ENCODE measurements at places on chromosomes 2 and 18.
A peak's percentile ranks its signal among the peaks of the same experiment; 100 is the strongest.

DNA sequence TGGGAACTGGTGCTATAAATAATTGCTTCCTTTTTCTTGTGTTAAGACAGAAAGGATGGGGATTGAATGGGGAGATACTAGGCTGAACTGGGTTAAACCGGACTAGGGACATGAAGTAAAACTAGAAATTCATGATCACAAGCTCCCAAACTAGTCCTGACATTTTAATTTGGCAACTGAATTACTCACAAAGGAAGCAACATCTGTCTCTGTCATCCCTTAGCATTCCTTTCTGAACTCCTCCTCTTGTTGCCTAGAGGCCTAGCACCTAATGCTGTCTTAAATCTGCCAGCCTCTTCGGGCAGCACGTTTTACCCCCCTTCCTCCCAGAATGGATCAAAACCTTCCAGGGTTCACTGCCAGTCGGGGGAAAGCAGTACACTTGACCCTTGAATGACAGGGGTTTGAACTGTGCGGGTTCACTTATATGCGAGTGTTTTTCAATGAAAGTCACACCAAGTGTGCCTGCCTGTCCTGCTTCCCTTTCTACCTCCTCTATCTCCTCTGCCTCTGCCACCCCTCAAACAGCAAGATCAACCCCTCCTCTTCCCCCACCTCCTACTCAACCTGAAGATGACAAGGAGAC lies 8.2 kb downstream of the KCTD1 start:
- no peak for DNase-seq

GRCh38 chr18:13568443-13569392 lies 157.6 kb downstream of the FAM210A start:
- no peak for DNase-seq

GRCh38 chr2:41856946-41857345 lies 190.9 kb upstream of the PKDCC start:
- no peak for DNase-seq

GRCh38 chr2:202950592-202950991 lies 38.5 kb downstream of the CARF start:
- no peak for DNase-seq

GRCh38 chr2:185583058-185583816 lies 155.4 kb upstream of the FSIP2 start:
- DNase-seq: no peak

DNA sequence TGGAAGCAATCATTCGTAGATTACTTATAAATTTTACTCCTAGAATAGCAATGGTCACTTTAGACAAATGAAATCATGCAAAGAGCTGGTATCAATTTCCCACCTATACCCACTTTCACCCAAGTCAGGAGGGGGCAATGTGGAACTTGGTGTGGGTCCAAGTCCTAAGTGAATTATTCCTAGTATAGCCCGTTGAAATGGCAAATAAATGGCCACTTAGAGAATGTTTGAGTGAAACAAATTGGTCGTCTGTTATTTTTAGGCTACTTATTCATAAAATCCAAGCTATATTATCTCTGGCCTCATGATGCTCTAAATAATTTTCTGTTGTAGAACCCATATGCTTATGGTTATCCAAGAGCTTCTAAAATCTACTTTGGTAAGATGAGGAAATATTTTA lies 98.1 kb downstream of the MYO3B start:
- DNase-seq: no peak

GRCh38 chr2:60608679-60609078 lies 55.2 kb upstream of the BCL11A start:
- DNase-seq: no peak

- DNase-seq: no peak
Observed at GRCh38 chr2:145811276-145812164, 1291.6 kb upstream of the ZEB2 start.

DNA sequence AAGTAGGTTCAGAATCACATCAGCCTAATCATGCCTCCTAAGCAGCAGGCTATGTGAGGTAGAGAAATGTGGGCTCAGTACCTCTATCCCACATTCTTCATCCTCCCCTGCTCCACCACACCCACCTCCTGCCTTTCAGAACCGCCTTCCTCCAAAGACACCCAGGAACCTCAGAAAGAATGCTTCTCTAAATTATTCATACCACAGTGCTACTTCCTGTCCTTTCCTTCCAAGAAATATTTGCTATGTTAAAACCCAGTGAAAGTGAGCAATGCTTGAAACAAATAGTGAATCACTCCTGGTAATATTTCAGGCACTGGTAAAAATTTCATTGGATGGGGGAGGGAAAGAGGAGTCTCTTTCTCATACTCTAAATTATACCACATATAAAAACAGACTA lies 24.0 kb upstream of the CREB1 start:
- no peak for DNase-seq

GRCh38 chr2:205683502-205684367 lies 1.4 kb downstream of the NRP2 start:
- DNase-seq: no peak

DNA sequence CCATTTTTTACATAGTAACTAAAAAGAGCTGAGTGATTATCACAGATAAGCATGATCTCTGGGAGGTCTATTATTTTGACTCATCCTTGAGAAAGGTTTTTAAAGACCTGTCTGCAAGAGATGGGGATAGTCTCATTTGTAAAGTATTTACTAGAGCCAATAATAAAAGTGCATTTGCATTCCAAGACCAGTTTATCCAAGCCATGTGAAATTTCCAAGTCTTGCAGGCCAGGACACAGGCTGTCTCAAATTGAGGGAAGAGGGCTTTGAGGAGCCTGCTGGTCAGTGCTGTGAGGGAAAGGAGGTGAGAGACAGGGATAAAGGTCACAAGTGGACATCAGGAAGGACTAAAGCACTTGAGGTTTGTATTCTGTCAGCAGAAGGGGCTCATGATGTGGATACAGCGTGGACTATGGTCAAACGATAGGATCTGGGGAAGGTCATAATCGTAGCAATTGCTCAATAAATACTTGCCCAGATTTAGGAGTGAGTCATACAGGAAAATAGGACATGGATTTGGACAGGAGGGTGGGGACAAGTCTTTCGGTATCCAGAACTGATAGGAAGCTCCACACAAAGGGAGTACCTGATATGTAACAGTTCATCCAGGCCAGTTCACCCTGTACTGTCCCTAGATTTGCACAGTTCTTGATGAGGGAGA lies 6.6 kb upstream of the CDH2 start:
- DNase-seq: no peak

GRCh38 chr2:6917071-6917760 lies at the start of gene RNF144A:
RNF144A (plus strand) TSS chr2:6917412; CDS start chr2:6996927, 79,515 bp downstream.
- peak; percentile 91 for DNase-seq

- no peak for DNase-seq
Observed at GRCh38 chr2:227774011-227774624, 28.4 kb downstream of the SCYGR8 start.

- DNase-seq: no peak
Observed at GRCh38 chr18:35864916-35865315, 107.6 kb upstream of the RMP24 start.

DNA sequence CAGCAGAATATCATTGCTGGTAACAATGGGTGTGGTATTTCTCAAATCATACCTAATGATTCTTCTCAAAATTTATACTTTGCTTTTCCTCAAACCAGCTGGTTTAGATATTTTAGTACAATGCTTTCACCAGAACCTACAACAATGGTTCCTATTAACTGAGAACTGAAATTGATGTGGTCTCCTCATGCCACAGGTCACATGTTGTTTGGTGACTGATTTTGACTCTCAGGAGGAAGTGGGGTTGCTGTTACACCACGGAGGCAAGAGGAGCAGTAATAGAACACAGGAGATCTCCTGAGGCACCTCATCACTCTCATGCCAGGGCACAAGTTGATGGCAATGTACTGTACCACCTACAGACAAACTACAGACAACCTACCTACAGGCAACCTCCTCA lies 3.0 kb upstream of the CEP68 start:
- no peak for DNase-seq

- DNase-seq: no peak
Observed at GRCh38 chr2:221254299-221254698, 317.8 kb downstream of the EPHA4 start.

DNA sequence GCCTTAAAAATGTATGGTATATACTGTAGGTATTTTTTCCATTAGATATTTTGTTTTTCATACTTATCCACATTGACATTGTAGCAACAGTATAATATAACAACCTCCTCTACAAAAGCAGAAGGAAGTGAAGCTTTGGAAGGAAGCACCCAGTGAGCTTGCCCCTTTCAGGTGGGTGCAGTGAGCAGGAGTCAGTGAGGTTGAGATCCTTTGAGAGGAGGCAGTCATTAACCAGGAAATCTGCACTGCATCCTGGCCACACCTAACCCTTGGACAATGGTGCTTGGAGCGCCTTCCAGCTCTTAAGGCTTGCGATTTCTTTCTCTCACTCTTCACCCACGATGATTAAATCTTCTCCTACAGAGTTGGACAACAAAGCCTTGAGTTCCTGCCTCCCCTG lies 13.9 kb downstream of the IL37 start:
- DNase-seq: no peak

- no peak for DNase-seq
Observed at GRCh38 chr2:240898108-240898730, 2.3 kb upstream of the MAB21L4 start.

GRCh38 chr2:218736531-218736930 lies 25.9 kb downstream of the TTLL4 start:
- DNase-seq: no peak

DNA sequence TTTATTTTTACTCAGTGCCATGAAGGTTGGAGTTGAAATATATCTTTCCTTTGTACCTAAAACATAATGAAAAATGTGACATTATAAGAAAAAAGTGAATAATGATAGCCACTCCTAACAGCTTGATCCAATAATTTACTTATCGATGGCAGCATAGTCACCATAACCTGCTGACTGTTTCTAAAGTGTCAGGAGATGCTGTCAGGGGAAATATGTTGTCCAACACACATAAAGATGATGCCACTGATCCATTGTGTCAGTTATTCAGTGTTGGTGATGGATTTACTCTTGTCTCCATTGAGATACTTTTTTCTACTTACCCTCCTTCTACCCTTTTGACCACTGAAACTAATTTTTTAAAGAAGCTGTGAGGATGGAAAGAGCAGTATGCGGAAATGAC lies 1006.9 kb upstream of the TMEFF2 start:
- DNase-seq: no peak

DNA sequence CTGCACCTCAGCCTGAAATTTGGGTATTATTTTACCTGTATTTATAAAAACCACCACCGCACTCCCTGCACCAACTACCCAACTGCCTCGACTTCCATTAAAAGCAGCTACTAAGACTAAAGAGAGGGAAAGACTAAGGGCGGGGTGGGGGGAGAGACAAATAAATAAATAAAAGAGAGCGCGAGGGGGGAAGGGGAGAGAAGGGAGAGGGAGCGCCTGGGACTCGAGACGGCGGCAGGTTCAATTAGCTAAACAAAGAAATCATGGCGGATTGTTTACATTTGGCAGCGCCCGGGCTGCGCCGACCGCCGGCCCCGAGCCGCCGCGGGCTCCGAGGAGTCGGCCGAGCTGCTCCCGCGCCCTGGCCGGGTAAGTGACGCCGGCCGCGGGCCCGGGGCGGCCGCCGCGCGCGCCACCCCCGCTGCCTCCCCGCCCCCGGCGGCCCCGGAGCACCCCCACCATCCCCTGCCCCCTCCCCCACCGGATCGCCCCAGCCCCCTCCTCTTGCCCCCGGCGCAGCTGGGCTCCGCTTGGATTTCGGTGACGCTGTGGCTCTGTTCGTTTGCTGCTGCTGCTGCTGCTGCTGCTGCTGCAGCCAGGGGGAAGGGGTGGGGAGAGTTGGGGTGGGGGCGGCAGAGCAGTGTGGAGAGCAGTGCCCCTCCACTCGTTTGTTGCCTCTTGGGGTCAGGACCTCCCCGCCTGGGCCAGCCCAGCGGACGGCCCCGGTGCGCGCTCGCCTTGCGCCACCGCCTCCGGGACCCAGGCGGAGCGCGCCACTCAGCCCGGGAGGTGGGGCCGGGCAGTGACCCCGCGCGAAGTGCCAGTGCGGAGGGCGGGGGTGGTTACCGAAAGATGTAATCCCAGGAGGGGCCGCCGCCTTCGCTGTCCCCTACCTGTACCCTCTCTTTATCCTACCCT lies 187.2 kb upstream of the FANCL start:
- no peak for DNase-seq

GRCh38 chr2:216205486-216205885 lies 96.3 kb downstream of the XRCC5 start:
- no peak for DNase-seq

GRCh38 chr2:96089356-96090195 lies 26.8 kb downstream of the ADRA2B start:
- no peak for DNase-seq

GRCh38 chr2:18154259-18154658 lies 275.8 kb downstream of the KCNS3 start:
- DNase-seq: no peak

DNA sequence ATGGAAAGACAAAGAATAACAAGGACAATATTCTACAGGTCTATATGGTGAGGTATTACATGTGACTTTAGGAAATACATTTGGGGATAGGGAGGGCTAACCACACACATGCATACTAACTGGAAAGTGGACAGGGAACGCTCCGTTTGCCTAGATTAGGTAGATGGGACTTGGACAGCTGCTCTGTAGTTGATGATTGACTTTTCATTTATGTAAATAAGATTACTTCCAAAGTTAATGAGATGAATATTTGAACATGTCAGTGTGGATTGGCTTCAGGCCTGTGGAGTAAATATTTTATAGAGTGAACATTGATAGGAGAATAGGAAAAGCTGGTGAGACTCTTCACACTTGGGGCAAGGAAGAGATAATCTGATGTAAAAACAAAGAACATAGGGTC lies 142.0 kb downstream of the NCK2 start:
- no peak for DNase-seq

DNA sequence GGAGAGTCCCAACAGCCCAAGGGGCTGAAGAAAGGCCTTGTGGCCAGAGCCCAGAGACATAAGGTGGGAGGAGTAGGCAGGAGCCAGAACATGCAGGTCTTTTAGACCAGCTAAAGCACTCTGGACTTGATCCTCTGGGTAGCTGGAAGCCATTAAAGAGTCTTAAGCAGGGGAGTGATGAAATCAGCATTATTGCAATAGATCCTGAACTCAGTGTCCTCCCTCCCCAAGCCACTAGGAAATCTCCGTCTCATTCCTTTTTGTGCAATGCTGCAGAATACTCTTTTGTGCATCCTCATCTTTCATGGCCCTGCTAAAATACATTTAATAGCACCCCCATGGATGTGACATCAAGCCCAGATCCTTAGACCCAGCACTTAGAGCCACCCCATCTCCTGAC lies 58.6 kb upstream of the ZCCHC2 start:
- no peak for DNase-seq
